Bronchial smooth muscle cell (primary cell): ENCODE measurements at places on chromosomes 16 and 17. TPM values are rescaled to one million over a fixed set of nuclear protein-coding genes. Genes with fewer than 3 reads are reported as not detected.

Gene DNAI2
- total RNA-seq, result not detected in 2 replicates

Gene CD300LG
- not detected in 2 replicates for total RNA-seq

Gene SNTB2
- 37.8 and 67.1 TPM in 2 replicates for total RNA-seq

Gene RHBDL1
- 3.9 and 5.0 TPM in 2 replicates for total RNA-seq

Gene PRAC1
- not detected in 2 replicates for total RNA-seq

Gene MYL11
- 0.95 TPM in 1 of 2 replicates, not detected in the other for total RNA-seq

Gene METRN
- 67.3 and 101 TPM in 2 replicates for total RNA-seq

Gene VWA3A
- under 0.01 and 0.09 TPM in 2 replicates for total RNA-seq

Gene PRR29
- total RNA-seq, result 0.47 and 0.52 TPM in 2 replicates

Gene MFAP4
- total RNA-seq, result 47.1 and 105 TPM in 2 replicates

Gene GPR142
- total RNA-seq, result 0.16 TPM in 1 of 2 replicates, not detected in the other

Gene KRT33A
- total RNA-seq, result not detected in 2 replicates

Gene MYH11
- under 0.01 and 0.09 TPM in 2 replicates for total RNA-seq

Gene TBC1D3
- total RNA-seq, result not detected in 2 replicates

Gene ELOB
- total RNA-seq, result 762 and 829 TPM in 2 replicates

Gene ERN2
- 0.26 and 1.3 TPM in 2 replicates for total RNA-seq

Gene CCDC154
- 0.32 and 0.43 TPM in 2 replicates for total RNA-seq

Gene NATD1
- total RNA-seq, result 2.4 and 2.5 TPM in 2 replicates

Gene CIBAR2
- total RNA-seq, result not detected in 2 replicates

Gene KRTAP3-1
- not detected in 2 replicates for total RNA-seq

Gene CTRB2
- total RNA-seq, result not detected in 2 replicates

Gene YPEL3
- total RNA-seq, result 7.3 and 12.0 TPM in 2 replicates

Gene WNT9B
- 0.32 TPM in 1 of 2 replicates, not detected in the other for total RNA-seq

Gene SLC13A5
- total RNA-seq, result not detected in 2 replicates

Gene STAT5B
- 14.0 and 16.8 TPM in 2 replicates for total RNA-seq

Gene ITGB4
- total RNA-seq, result under 0.01 and 0.60 TPM in 2 replicates

Gene DHRS7C
- total RNA-seq, result not detected in 2 replicates

Gene GPRC5B
- total RNA-seq, result 10.9 and 48.9 TPM in 2 replicates

Gene FAM171A2
- 4.1 and 8.8 TPM in 2 replicates for total RNA-seq

Gene KRTAP4-5
- not detected in 2 replicates for total RNA-seq

Gene PROCA1
- 1.6 and 2.9 TPM in 2 replicates for total RNA-seq
